ENCODE measurements at places on chromosomes 7 and 10. TPM values are rescaled to one million over a fixed set of nuclear protein-coding genes. Genes with fewer than 3 reads are reported as not detected.

DNA sequence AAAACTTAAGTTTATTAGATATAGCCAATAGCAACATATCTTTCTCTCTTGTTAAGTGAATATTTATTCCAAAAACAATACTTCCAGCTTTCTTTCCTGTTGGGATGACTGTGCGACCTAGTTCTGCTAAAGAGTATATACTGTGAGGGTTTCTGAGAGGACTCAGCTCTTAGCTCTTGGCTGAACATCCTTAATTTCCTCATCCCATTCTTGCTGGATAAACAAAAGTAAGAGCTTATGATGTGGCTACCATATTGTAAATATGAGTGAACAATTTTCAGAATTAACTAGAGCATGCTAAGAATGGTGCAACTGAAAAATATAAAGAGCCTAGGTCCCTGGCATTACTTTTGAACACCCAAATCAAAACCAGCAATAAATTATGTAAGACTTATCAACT, 279.5 kb upstream of the GNAI1 start:
- no peak for DNase-seq

GRCh38 chr7:158314394-158314793, 273.2 kb downstream of the PTPRN2 start:
- no peak for DNase-seq

GRCh38 chr10:96089116-96089515, 41.0 kb upstream of the ZNF518A start:
- DNase-seq = no peak

- DNase-seq = no peak
These were observed 2.2 kb upstream of the MYL10 start for GRCh38 chr7:101631224-101631714.

DNA sequence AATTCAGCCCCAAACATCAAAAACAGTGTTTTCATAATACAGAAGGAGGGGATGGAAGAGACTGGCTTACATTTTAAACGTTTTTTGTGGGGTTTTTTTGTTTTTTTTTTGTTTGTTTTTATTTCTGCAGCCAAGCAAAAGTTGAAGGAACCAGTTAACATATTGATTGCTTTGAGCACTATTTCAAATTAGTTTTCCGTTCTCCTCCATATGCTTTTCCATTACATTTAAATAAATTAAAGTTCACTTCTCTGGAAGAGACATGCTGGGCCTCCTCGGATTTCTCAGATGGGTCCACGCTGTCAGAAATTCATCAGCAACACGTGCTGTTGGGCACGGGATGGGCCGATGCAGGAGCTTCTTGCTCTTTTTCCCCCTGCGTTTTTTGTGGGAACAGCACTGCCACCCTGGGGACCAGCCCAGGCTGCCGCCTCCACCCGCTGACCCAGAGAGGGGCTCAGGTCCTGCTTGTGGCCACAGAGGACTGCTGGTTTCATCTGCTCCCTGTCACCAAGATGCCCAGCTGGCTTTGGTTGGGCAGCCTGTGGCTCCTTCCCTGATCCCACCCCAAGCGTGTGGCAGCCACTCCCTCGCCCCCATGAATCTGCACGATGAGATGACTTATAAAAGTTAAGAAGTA, 67.7 kb upstream of the CHST15 start:
- DNase-seq = no peak

DNA sequence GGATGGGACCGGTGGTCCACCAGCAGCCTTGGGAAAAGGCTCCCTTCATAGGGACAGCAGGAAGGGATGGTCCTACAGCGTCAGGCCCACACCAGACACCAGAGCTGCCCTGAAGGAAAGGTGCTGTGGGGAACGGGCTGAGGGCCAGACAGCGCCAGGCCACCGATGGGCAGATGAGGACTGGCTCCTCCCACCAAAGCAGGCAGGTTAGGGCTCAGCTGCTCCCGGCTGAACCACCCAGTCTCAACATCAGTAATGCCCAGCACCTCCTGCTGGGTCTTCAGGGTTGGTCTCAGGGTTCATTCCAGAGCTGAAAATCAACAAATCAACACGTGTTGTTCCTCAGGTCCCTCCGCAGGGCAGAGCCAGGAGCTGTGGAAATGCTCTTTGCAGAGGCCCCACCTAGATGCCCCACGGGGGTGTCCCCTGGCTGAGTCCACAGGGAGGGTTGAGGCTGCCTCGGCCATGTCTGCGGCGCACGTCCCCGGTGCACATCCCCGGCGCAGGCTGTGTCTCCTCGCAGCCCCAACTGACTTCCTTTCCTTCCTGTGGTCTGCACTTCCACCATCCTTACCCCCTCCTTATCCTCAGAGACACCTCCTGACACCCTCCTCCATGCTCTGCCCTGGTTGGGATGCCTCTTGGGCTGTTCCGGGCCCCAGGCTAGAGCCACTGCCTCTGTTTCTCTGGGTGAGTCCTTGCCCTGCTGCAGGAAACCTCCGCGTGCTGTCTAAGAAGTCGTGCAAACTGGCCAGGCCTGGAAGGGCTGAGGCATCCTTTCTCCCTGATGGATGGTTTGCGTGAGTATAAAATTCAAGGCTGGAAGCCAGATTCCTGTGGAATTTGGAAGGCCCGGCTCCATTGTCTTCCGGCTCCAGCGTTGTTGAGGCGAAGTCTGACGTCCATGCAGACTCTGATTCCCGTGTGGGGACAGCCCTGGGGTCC, 32.8 kb upstream of the CFAP46 start:
- DNase-seq = peak; percentile 44

DNA sequence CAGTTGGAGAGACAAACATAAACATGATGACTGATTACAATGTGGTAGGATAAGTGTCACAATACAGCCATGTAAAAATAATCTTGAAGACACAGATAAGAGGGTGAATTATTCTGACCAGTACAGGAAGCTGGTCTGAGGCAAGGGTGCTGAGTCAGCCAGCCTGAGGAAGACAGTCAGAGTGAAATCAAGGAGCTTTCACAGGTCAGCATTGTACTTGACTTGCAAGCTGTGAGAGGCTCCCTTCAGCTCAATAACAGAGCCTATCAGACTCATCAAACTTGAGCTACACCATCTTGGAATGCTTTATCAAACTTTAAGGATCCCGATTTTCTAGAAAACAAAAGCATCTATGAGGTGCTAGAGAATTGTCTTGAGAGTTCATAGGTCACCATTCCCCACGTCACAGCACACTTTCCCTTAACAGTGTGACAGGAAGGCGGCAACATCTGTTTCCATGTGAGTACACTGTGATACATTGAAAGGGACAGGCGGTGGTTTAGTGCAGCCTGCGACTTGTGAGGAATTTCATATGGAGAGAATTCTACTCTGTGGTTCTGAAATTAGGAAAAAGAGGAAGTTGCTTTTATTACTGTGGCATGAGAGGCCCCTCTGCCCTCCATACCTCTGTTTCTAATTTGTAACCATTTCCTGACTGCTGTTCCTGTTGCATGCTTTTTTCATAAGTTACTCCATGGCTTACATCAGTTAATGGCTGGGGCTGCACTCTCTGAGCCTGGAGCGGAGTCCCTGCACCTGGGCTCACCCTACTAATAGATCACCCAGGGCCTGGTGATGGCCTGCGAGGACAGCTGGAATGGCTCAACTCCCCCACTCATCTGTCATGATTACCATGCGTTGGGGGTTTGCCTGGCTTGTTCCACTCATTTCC, 417.1 kb downstream of the SUGCT start:
- DNase-seq = no peak

GRCh38 chr7:64908358-64908757, 5.3 kb downstream of the ZNF273 start:
- no peak for DNase-seq

- no peak for DNase-seq
These were observed 218.2 kb upstream of the PRSS58 start for GRCh38 chr7:142476077-142476476.

GRCh38 chr10:31186225-31187000, 132.6 kb upstream of the ZEB1 start:
- DNase-seq = peak; percentile 69

DNA sequence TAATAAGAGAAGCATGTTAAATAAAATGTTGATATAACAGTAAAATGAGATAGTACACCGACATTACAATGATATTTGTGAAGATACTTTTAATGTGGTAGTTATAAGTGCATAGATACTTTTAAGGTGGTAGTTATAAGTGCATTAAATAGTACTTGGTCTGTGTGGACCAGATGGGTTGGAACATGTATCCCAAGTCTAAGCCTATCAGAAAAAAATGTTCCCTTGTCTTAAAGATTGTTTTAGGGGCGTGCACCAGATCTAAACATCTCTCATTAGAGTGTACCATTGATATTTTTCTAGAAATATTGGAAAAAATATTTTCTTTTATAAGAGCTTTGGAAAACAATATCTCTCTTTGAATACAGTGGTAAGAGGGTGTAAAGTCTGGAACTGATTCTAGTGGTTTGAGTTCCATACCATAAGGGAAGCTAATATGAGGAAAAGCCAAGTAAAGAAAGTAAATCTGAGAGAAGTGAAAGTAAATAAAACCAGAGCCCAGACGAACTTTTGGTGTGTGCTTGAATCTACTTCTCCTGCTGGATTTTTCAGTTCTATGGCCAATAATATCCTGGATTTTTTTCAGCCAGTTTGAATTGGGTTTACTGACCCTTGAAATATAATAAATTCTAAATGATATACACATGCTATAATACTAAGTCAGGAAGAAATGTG, 175.3 kb downstream of the MBL2 start:
- no peak for DNase-seq

- peak; percentile 57 for DNase-seq
These were observed 1.5 kb upstream of the NRP1 start for GRCh38 chr10:33335801-33336581.

DNA sequence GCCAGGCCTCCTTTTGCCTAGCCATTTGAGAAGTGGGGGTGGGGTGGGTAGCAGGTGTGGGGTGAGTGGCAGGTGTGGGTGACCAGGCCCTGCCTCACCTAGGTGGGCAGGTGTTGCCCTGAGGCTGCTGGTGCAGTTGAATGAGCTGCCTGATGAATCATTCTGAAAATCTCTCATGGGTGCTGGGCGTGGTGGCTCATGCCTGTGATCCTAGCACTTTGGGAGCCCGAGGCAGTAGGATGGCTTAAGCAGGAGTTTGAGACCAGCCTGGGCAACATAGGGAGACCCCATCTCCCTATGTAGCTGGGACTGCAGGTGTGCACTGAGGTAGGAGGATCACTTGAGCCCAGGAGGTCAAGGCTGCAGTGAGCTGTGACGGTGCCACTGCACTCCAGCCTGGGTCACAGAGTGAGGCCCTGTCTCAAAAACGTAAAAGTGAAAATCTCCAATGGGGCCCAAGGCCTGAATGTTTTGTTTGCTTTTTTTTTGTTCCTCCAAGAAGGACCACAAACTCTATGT, 17.7 kb downstream of the TSPAN14 start:
- no peak for DNase-seq

DNA sequence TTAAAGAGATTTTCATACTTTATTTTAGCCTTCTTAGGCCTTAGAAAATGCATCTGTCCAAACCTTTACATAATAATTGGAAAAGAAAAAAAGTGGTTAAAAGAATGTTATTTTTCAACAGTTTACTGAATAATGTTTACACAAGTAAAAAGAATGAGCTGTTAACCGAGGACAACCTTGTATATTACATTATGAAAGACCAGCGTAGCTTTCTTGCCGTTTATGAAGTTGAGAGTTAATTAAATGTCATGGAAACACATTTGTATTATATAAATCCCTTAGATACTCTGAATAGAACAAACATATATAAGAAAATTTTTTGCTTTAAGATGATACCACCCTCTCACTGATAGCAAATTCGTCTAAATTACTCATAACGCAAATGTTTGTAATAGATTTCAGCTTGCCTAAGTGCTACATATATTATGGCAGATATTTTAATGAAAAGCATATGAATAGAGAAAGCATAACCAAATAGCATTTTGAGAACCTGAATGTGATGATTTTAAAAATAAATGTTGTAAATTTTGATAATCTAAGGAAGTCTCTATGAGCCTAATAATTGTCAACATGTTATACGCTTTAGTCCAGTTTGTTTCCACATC, 9.1 kb downstream of the CACNB2 start:
- DNase-seq = no peak

DNA sequence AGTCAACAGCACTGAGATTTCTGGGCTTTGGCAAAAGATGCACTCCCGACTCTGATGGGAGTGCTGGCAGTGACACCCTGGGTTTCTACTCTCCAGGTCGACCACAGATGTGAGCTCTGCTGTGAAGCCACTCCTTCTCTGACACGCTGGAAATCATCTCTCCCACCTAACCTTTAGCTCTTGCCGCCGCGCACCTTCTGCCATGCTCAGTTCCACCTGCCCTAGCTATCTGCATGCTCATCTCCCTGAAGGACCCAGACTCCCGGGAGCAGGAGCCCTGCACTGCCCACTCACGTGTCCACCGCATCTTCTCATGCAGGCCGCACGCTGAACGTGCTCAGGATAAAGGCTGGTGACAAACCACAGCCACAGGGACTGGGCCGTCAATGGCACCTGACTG, 174.8 kb downstream of the TNS3 start:
- no peak for DNase-seq

- DNase-seq = no peak
These were observed 45.4 kb downstream of the FOXP2 start for GRCh38 chr7:114460021-114460420.

GRCh38 chr7:128227271-128227670, 13.8 kb upstream of the LEP start:
- no peak for DNase-seq

DNA sequence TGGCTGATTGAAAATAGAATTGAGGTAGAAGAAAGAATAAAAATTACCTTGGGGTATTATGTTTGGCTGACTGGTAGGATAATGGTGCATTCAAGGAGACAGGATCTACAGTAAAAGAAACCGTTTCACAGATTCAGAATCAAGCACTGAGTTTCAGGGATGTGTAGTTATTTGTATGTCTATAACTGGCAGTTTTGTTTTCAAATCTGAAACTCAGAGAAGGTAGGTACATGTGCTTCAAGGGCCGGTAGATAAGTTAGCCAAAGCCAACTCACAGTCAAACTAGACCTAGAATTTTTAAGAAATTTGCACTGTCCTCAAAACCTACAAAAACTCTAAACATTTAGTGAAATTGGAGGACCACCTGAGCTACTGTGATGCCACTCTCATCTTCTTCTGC, 191.5 kb downstream of the FOXP2 start:
- DNase-seq = no peak

DNA sequence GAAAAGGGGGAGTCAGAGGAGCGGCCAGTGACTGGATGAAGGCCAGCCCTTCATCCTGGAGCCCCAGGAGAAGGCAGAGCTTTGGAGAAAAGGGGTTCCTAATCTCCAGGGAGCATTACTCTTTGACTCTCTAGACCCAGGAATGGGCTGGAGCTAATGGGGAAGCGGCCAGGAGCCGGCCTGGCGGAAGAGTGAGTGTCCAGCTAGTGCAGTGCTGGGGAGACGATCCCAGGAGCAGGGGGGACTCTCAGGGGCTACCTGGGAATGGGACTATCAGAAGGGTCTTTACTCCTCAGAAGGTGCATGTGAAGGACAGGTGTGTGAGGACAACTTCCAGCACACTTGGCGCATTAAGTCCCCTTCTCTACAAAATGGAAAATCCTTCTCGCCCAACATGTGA, 2.4 kb upstream of the PAX2 start:
- DNase-seq = no peak

Gene HOGA1
- 7.3 TPM for total RNA-seq

Gene ADRB1
- total RNA-seq = 0.10 TPM

Gene FAM25C
- total RNA-seq = not detected

Gene CCM2
- 33.7 TPM for total RNA-seq

Gene ENTPD1
- 33.5 TPM for total RNA-seq

Gene CALCR
- 7.0 TPM for total RNA-seq

Gene DDIT4
- total RNA-seq = 153 TPM

Gene PPP1R3C
- total RNA-seq = 540 TPM

Gene TAS2R4
- total RNA-seq = 2.4 TPM
